ENCODE measurements at places on chromosomes 5 and 9. TPM values are rescaled to one million over a fixed set of nuclear protein-coding genes. Genes with fewer than 3 reads are reported as not detected.

HRH2 gene
- total RNA-seq, result 0.26 TPM

DBH gene
- total RNA-seq, result not detected

FAM221B gene
- total RNA-seq, result not detected

SLC4A9 gene
- not detected for total RNA-seq

VCAN gene
- 1.4 TPM for total RNA-seq

TCF7 gene
- 0.07 TPM for total RNA-seq

MLANA gene
- total RNA-seq, result not detected

- no peak for DNase-seq
Measured at GRCh38 chr9:136969774-136970173, 7.5 kb upstream of the PTGDS start.

DNA sequence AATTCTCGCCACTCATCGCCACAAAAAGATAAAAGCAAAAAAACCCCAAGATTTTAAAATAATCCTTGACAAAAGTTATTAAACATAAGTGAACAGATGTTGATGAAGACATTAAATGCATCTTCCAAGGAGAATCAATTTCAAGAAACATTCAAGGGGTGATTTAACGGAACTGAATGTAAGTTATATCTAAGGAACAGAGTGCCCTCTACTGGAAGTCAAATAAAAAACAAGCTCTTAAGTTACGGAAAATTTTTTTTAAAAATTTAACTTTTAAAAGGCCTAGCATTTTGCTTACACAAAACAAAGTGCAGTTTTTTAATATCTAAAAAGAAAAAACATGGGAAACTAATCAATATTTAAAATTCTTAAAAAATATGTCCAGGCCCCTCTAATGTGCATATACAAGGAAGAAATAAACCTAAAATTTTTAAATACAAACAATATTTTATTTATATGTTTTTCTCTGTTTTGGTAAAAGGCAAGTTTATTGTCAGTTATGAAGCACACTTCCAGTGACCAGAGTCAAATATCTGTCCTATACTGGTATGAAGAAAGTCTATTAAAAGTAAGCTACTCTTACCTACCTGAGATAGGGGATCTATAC, 28.0 kb downstream of the TEX10 start:
- DNase-seq, result peak; percentile 3

DNA sequence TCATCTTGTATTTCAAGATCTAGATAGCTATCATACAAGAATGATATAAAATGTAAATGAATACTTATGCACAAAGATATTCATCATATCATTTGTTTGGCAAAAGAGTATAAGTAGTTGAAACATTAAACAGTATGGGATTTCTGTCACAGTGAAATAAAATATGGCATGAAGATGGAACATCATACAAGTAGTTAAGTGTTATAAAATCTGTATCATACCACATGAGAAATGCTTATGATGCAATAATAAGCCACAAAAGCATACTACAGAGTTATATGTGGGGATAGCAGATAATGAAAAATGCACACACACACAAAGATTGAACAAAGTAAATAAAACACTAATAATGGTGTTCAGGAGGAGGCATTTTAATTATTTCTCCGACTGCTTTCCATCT, 838.0 kb upstream of the DMAC1 start:
- no peak for DNase-seq

DNA sequence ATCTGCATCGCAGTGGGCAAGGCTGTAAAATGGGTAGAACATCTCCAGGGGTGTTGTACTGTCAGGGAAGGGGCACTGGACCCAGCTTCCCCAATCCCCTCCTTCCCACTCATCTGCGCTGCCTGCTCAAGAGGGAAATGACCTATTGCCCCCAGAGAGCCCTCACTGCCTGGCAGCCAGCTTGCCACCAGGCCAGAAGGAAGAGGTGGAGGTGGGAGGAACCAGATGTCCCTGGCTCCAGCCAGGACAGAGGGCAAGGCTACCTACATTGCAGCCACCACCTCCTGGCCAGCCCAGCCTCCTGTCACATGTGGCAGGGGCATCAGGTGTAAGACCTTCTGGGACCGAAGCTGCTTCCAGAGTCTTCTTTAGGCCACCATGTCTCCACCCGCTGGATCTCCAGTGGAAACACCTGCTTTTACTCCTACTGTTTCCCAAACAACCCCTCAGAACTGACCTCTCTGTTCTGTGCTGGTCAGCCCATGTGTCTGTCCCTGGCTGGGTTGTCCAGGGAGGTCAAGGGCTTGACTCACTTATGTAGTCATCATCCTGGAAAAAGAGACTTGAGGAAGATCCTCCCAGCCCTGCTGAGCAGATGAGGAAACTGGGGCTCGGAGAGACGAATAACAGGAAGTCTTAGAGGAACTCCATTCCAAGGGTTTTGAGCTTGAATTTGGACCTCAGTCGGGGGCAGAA, 42.3 kb downstream of the JADE2 start:
- no peak for DNase-seq

DNA sequence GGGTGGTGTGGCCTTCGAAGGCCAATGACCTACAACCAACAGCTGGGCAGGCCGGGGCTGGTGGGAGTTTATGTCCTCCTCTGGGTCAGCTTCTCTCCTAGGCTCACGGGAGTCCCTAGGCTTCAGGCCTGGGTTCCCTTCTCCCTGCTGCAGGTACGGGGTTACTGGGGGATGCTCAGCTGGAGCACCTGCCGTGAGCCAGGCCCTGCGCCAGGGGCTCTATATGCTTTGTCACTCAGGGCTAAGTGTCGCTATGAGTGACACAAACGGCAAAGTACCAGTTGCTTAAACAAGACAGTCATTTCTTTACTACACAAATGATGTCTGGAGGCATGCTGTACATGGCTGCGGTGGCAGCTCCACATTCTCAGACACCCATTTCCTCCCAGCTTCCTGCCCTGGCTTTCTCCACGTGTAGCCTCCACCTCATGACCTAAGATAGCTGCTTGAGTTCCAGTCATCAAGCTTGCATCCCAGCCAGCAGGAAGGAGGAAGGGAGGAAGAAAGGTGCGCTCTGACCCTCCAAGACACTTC, 22.5 kb upstream of the NINJ1 start:
- no peak for DNase-seq

- no peak for DNase-seq
Measured at GRCh38 chr5:56330167-56330566, 97.0 kb upstream of the ANKRD55 start.

DNA sequence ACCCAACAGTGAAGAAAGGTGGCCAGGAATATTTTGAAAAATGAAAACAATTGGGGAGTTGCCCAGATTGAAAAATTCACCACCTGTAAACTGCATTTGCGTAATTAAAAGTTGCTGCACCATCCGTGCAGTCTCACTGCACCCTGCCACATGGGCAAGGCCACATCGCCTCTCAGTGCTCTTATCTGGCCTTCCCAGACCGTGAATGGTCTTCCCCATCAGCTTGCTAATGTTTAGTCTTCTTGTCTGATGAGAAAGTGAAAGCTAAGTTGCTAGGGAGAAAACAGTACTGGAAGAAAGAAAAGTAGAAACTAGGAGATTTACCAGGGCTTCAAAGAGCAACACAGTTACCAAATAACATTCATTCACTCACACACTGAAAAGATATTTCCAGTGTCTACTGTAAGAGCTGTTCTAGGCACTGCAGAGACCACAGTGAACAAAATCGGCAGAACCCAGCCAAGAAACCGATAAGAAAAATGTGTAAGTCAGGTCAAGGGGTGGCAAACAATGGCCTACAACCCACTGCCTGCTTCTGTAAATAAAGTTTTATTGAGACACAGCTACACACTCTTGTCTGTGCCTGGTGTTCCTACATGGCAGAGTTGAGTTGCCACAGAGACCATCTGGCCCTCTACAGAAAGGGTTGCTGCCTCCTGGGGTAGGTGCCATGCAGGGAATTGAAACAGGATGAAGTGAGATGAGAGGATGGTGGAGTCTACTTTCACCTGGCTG, 51.2 kb upstream of the CTSL start:
- DNase-seq, result no peak

DNA sequence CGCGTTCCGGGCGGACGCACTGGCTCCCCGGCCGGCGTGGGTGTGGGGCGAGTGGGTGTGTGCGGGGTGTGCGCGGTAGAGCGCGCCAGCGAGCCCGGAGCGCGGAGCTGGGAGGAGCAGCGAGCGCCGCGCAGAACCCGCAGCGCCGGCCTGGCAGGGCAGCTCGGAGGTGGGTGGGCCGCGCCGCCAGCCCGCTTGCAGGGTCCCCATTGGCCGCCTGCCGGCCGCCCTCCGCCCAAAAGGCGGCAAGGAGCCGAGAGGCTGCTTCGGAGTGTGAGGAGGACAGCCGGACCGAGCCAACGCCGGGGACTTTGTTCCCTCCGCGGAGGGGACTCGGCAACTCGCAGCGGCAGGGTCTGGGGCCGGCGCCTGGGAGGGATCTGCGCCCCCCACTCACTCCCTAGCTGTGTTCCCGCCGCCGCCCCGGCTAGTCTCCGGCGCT, at the start of gene DAPK1:
Gene DAPK1, plus strand, starts transcription at position 264 of the 442 bp plus-strand sequence. CDS start 1,211 bp downstream, outside the sequence.
- DNase-seq, result no peak

- DNase-seq, result peak; percentile 4
Measured at GRCh38 chr5:73312146-73312871, 136.3 kb downstream of the FOXD1 start.

DNA sequence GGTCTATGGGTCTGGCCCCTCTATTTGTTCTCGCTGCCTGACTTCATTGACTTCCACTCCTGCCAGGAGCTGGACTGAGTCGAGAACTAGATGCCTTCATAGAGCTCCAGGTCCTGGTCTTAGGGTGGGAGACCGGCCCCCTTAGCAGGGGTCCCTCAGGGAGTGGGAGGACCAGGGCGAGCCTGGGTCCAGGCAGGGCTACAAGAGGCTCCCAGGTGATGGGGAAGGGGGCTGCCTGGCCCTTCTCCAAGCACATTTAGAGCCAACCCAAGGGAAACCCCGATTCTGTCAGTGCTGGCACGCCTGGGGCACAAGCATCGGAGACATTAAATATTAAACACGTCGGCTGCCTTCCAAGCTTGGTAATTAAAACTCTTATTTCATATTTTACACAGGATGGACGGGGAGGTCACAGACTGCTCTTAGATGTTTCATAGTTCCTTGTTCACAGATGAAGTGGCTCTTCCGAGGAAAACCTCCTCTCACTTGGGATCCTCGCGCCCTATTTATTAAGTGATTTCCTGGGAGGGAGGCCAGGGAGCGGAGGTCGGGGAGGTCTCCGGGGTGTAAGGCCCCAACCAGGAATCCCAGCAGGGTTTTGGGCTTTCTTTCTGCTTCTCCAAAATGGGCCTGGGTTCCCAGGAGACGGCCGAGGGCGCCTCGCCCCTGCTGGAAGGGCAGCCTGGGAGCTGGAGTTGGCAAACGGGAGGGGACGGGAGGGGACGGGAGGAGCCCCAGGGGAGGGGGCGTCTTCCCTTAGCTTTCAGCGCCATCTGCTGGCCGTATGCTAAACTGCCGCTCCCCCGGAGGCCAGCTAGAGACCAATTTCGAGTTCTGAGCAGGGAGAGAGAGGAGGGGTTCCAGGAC, 23.4 kb upstream of the ZBTB43 start:
- no peak for DNase-seq

DNA sequence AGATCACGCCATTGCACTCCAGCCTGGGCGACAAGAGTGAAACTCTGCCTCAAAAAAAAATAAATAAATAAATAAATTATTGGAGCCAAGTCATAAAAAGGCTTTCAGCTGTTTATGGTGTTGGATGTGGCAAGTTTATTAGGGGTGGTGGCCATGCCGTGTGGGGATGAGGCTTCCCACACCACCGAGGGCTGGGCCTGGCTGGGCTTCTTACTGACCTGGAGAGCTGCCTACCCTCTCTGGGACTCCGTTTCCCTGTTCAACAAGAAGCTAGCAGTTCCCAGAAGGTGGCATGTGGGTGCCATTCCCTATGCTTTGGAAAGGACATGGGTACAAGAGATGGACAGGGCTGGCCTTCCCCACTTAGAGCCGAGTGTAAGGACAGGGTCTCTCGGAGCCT, 22.6 kb downstream of the GPRIN1 start:
- DNase-seq, result no peak

GRCh38 chr5:4868140-4868735, 271.9 kb upstream of the ADAMTS16 start:
- DNase-seq, result no peak

DNA sequence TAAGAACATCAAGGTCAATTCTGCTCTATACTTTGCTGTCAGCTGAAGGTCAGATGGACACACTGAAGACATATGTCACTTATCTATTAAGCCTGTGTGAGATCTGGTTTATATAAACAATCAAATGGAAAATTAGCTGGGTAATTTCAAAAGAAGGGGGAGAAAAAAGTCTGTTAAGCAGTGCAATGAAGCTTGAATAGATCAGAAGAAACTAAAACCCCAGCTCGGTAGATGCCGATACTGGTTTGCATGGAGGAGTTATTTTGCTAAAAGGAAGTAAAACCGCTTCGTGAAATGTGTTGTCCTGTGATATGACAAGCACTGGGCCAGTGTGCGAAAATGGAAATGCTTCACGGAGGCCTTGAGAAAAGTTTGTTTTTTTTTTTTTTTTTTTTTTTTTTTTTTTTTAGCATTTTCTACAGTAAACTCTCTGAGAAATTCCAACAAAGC, 148.8 kb downstream of the MEF2C start:
- no peak for DNase-seq

All from pulmonary artery endothelial cell (primary cell).